Activated CD4-positive, alpha-beta T cell treated with anti-CD3 and anti-CD28 coated beads, Interleukin-2, amount 50 U/mL, for 16 hours (primary cell): ENCODE measurements at places on chromosomes 3 and 15.
A peak's percentile ranks its signal among the peaks of the same experiment; 100 is the strongest.

DNA sequence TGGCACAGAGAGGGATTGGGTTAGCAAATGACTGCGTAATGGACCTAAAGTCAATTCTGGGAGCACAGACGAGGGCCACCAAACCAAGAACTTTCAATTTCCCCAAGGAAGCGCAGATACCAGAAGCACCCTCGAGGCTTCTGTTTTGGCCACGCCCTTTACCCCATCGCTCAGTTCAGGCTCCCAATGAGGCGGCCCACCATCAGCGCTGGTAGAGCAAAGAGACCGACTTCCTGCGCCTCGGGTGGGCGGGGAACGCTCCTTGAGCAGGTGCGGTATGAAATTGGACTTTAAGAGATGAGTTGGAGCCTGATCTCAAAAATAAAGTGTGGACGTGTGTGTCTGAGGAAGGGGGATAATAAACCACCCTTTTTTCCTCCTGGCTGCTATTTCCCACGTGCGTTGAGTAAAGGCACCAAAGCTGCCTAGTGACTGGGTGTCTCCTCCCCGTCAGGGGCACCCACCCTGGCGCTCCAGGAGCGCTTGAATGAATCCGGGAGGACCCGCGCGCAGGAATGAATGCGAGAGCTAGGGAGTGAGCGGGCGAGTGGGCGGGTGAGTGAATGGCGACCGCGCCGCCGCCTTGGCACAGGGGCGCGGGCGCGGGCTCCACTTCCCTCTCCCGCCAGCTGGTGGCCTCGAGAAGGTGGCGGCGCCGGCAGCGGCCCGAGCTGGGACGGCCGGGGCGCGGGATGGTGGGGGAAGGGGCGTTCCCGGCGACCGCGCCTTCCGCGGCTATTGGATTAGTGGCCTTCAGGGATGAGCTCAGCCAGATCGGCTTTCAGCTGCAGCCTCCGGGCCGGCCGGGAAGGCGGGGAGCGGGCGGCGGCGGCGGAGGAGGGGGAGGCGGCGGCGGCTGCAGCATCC is at the start of gene SPSB4:
TSS of gene SPSB4 (plus strand) at position 772 of the 867 bp plus-strand sequence. CDS start 14,758 bp downstream, outside the sequence.
- peak; percentile 28 for DNase-seq

DNA sequence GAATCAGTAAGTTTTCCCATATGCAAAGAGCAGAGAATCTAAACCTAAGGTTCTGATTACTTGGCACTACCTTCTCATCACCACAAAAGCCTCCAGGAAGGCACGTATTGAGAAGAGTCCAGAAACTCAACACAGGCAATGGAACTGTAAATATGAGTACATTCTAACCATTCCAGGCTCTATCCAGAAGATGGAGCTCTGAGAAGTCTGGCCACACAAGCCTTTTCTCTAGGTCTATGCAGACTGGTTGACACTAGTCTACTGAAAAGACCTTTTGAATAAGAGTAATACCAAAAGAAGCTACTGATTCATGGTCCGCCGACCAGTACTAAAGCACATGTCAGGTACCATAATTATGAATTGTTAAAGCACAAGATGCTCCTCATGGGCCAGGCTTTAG is 12.2 kb upstream of the NCKIPSD start:
- DNase-seq: no peak

GRCh38 chr15:42363942-42364341 is 4.6 kb downstream of the CAPN3 start:
- DNase-seq: no peak

GRCh38 chr3:123732447-123732846 is 147.6 kb upstream of the HACD2 start:
- DNase-seq: peak; percentile 3

DNA sequence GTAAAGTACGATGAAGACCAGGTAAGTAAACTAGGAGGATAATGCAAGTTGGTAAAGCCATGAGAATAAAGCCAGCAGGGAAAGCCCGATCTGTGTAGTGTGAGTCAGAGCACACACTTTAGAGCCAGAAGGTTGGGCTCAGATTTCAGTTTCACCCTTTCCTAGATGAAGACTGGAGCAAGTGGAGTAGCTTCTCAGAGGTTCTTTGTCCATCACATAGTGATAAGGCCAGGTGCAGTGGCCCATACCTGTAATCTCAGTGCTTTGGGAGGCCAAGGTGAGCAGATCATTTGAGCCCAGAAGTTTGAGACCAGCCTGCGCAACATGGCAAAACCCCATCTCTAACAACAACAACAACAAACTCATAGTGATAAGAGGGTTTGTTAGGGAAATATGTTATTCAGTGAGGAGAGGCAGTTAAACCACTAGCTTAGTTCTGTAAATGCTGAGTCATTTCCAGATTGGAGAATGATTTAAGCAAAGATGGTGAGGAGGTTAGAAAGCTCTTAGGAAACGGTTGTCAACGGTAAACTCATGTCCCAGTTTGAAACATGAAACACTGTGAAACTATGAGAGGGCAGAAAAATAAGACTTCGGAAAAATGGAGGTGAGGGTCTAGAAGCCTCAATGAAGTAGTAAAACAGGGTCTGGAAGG is 39.0 kb downstream of the IL12A start:
- peak; percentile 93 for DNase-seq

DNA sequence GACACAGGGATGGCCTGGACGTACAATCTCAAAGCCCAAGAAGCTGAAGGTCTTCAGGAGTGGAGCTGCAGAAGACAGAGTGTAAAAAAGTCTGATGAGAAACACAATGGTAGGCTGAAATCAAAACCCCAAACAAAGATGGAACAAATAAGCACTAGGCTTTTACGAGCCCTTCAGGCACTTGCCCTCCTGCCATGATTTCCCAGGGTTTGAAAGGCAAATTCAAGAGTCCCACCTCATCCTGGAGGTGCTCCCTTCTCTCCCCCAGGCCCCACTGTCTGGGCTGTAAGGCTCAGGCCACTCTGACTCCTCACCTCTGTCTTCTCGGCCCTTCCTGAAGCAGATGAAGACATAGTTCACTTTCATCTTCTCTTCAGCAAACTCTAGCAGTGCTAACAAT is 86.6 kb downstream of the RBPMS2 start:
- DNase-seq: no peak
